ENCODE measurements at places on chromosomes 13 and 19.

GRCh38 chr19:53254411-53255341, at the start of gene ZNF677:
TSS of gene ZNF677 (minus strand) at chr19:53254873. CDS start at chr19:53251550, 3,323 bp downstream.
- peak; percentile 64 for DNase-seq

GRCh38 chr19:16594681-16595091, 22.5 kb upstream of the SLC35E1 start:
- DNase-seq: no peak

- no peak for DNase-seq
Observed at GRCh38 chr19:23804676-23805075, 46.0 kb upstream of the ZNF681 start.

GRCh38 chr13:108383667-108384066, 114.1 kb downstream of the TNFSF13B start:
- DNase-seq: no peak

GRCh38 chr13:101424381-101425155, 8.3 kb upstream of the NALCN start:
- DNase-seq: no peak

DNA sequence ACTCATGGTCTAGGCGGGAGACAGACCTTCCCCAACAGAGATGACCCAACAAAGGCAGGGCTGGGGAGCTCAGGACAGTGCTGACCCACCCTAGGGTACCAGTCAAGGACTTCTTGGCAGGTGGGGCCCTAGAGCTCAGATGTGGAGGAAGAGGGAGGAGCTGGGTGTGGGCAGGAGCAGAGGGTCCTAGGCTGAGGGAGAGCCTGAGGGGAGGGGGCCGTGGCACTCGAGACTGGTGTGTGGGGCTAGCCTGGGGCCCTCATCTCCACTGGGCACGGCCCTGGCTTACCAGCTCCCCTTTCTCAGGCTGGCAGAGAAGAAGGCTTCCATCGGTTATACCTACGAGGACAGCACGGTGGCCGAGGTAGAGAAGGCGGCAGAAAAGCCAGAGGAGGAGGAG, 18.6 kb downstream of the CLASRP start:
- DNase-seq: no peak

GRCh38 chr19:13976446-13976845, 24.1 kb downstream of the DCAF15 start:
- no peak for DNase-seq

DNA sequence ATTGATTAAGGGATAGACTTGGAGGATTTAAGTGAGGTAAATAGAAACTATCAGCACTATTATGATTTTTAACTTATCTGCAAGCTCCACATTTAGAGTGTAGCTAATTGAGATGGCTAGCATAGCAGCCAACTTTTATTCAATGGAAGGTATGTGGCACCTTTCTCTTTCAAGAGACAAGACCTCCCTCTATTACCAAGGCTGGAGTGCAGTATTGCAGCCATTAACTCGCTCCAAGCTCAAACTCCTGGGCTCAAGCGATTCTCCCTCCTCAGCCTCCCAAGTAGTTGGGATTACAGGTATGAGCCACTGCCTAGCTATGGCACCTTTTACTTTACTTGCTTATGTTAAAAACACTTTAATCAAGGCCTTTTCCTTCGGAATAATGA, 8.2 kb downstream of the TPT1 start:
- no peak for DNase-seq

- DNase-seq: no peak
Observed at GRCh38 chr19:41431426-41432386, 4.5 kb upstream of the B3GNT8 start.

- peak; percentile 53 for DNase-seq
Observed at GRCh38 chr19:49391581-49392399, 3.7 kb downstream of the KASH5 start.

DNA sequence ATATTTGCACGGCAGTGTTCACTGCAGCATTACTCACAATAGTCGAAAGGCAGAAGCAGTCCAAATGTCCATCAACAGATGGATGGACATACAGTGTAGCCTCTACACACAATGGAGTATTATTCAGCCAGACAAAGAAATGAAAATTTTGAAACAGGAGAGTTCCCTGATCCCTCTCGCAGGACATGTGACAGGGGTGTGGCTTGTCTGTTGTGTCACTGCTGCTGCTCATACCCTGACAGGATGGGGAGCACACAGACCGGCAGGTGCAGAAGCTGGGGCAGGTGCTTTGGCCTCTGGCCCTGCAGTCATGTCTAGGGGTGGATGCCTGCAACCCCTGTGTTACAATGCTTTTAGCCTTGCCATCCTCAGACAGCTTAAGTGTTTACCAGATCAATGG, 204.3 kb downstream of the EFNB2 start:
- DNase-seq: no peak

GRCh38 chr19:45294291-45295029, 28.2 kb downstream of the CKM start:
- DNase-seq: no peak

- DNase-seq: no peak
Observed at GRCh38 chr19:29255006-29255405, 42.1 kb upstream of the UQCRFS1 start.

DNA sequence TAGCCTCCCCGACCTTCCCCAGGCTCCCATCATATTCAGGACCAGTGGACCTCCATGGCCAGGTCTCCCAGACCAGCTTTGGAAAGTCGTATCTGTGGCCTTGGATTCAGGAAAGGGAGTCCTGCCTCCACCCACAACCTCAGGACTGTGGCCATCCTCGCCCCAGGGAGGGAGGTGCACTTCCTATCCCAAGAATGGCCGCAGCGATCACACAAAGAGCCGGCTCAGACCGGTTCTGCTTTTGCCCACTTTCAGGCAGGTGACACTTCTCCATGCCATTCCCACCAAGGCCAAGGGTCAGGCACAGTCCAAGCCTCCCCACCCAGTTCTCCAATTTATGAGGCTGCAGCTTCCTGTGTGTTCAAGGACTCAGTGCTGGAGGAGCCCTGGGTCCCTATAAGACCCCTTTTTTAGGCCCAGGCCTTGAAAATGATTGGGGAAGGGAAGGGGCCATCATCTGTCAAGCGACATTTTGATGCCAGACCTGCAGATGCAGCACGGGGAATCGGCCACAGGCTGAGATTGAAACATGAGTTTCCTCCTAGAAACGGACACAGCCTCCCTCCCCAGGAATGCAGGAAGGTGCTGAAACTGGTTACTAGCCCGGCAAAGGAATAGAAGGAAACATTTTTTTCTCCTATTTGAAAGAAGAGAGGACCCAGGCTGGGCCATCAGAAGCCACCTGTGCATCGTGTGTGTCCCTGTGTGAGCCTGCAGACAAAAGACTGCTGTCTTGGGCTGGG, 65.6 kb upstream of the USE1 start:
- no peak for DNase-seq

GRCh38 chr13:113928685-113929627, 44.9 kb downstream of the C13orf46 start:
- peak; percentile 83 for DNase-seq

DNA sequence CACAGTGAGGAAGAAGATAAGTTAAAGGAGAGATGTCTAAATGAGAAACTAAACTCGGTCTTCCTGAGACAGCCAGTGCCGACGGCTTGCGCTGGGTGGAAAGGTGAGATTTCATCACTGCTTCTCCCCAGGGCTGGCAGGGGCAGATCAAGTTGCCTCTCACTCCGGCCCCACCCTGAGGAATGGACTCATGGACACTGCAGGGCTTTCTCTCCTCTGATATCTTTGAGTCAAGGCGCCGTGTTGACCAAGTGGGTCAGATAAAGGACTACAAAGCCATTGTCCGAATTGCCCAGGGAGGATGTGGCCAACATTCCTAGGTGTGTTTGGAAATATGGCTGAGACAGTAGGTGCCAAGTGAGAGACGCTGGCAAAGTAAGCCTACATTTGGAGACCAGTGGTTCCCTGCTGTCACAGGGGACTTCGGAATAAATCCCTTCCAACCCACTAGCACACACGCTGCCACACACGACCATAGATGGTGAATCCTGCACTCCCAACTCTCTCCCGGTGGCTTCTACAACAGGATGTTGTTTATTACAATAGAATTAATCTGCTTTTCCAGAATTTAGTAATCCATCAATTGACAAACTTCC, 156.5 kb upstream of the TSC22D1 start:
- DNase-seq: no peak

GRCh38 chr13:40799508-40799907, 10.1 kb downstream of the SLC25A15 start:
- DNase-seq: no peak

DNA sequence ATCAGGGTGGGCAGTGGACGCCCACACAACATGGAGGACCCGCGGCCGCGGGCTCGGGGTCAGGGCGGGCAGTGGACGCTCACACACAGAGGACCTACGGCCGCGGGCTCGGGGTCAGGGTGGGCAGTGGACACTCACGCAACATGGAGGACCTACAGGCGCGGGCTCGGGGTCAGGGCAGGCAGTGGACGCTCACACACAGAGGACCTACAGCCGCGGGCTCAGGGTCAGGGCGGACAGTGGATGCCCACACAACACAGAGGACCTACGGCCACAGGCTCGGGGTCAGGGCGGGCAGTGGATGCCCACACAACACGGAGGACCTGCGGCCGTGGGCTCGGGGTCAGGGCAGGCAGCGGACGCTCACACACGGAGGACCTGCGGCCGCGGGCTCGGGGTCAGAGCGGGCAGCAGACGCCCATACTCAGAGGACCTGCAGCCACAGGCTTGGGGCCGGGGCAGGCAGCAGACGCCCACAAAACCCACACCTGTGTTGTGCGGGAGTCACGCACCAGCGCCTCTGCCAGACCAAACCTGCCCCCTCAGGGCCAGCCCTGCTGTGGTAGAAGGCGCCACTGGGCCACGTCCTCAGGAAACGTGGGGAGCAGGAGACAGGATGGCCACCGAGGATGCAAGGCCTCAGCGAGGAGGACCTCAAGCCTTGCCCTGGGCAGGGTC, 27.6 kb upstream of the C13orf46 start:
- no peak for DNase-seq

- DNase-seq: no peak
Observed at GRCh38 chr13:74865656-74866055, 616.3 kb downstream of the TBC1D4 start.

GRCh38 chr13:112204346-112205327, 137.7 kb downstream of the SOX1 start:
- DNase-seq: no peak

- DNase-seq: no peak
Observed at GRCh38 chr13:22893204-22893603, 287.6 kb upstream of the SGCG start.

- DNase-seq: no peak
Observed at GRCh38 chr13:36998624-36999041, 507 bp downstream of the ALG5 start.

DNA sequence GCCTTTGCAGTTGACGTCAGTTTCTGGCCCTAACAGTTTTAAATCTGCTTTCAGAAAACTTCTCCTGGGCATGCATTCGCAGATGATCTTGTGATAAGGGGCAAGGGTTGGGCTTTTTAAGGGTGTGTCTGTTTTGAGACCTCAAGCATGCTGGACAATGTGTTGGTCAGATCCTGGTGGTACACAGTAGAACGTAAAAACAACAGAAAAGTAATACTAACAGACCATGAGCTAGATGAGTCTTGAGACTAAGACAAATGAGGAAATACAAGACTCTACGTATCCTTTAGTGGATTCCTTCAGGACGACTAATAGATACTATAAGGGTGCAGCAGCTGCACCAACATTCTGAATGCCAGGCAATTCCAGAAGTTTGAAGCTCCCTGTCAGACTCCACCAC, 237.6 kb downstream of the DNAJC15 start:
- peak; percentile 83 for DNase-seq

DNA sequence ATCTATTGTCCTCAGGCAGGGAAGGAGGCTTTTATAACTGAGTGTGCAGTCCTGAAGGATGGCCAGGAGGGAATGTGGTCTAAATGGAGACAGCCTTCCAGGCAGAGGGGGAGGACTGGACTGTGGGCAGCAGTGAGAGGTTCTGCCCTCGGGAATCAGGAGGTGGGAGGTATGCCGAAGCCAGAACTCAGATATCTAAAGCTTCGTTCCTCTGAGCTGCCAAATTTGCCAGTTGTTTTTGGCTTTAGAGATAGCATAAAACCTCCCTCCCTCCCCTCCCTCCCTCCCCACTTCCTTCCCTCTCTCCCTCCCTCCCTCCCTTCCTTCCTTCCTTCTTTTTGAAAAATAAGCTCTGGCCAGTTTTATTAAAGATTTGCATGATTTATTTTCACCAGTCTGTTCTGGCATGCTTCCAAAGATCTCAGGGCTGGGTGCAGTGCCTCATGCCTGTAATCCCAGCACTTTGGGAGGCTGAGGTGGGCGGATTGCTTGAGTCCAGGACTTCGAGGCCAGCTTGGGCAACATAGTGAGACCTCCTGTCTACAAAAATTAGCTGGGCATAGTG, 2.4 kb downstream of the MEDAG start:
- no peak for DNase-seq

DNA sequence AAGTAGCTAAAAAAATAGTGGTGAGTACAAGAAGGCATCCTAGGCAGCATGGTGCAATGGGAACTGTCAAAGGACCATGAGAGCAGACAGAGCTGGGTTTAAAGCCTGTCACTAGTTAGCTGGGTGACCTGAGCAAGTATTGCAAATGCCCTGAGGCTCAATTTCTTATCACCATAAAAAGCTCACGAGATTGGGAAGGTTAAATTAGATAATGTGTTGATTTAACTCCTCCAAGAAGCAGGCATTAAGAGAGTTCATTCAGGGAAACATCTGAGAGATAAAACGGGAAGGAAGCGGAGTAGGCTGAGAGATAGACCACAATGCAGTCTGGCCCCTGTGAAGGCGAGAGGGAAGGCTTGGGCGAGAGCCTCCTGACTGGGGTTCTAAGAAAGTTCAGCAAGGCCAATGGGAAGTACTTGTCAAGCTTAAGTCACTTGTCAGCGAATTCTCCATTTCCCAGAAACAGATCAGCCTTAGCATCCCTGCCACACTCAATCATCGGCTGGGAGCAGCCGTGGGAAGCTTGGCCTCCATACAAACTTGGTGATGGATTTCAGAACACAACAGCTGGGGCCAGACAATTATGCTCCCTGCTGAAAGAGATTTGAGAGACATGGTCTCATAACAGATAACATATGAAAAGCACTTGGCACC, 105.5 kb downstream of the POU4F1 start:
- DNase-seq: no peak

DNA sequence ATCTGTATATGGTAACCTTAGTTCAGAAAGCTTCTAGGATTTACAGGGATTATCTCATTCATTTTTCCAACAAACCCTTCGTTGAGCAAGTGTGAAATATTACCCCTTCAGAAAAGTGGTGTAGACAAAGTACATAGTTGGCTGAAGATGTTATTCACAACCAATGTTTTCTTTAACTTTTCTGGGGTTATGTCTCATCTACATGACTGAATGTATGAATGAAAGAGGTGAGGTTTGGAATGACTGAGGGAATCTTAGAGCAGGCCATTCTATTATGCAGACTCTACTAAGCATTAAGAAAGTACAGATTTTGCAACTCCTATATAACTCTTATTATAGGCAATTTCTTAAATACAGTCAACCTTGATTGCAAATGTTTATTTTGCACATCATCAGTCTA, 167.2 kb downstream of the NDFIP2 start:
- no peak for DNase-seq

- DNase-seq: peak; percentile 55
Observed at GRCh38 chr19:45768655-45768983, 433 bp downstream of the SIX5 start.

DNA sequence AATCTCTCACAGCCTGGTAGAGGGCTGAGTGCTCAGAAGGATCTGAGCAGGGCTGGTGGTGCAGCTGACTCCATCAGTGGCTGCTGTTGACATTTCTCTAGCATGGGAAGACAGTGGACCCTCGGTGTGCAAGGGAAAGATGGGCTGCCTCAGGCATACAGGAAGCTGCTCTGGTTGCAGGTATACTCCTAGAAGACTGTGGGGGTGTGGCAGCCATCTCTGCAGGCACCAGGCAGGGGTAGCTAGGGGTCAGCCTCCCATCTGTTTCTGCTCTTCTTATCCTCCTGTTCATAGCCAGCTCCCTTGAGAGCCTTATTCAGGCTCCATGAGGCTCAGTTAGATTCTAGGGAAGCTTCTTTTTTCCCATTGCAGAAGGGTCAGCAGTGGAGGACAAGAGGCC, 475.5 kb downstream of the TSHZ3 start:
- DNase-seq: no peak
